ENCODE measurements at places on chromosomes 1 and 21.

GRCh38 chr1:20507248-20507563 is 745 bp downstream of the MUL1 start:
- no peak for DNase-seq

GRCh38 chr1:68185743-68186142 is 46.6 kb downstream of the WLS start:
- no peak for DNase-seq

GRCh38 chr1:97571760-97572159 is 349.1 kb downstream of the DPYD start:
- DNase-seq: no peak

GRCh38 chr1:59243550-59243949 is 53.3 kb upstream of the FGGY start:
- no peak for DNase-seq

GRCh38 chr1:23567629-23567995 is 8.3 kb upstream of the ID3 start:
- no peak for DNase-seq

- DNase-seq: no peak
Observed at GRCh38 chr1:192696082-192696481, 60.1 kb downstream of the RGS13 start.

Measured in stimulated activated CD4-positive, alpha-beta T cell treated with anti-CD3 and anti-CD28 coated beads, Interleukin-4, amount 100 ng/mL, for 48 hours (primary cell).